ENCODE measurements at places on chromosomes 4 and X.

DNA sequence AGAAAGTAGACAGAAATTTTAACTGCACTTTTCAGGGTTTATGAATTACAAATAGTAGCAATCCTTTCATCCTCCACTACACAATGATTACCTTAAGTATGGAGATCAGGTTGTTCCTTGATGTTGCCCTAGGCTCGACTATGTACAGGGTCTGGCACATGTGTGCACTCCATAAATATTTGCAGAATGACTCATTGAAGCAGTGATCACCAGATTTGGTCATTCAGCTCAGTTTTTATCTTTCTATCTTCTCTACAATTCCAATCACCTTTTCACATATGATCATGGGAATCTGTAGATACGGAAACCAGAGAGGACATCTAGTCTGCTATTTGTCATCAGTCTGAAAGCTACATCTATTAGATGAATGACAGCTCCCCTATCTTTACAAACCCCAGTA lies 171.7 kb upstream of the HCCS start:
- no peak for DNase-seq

DNA sequence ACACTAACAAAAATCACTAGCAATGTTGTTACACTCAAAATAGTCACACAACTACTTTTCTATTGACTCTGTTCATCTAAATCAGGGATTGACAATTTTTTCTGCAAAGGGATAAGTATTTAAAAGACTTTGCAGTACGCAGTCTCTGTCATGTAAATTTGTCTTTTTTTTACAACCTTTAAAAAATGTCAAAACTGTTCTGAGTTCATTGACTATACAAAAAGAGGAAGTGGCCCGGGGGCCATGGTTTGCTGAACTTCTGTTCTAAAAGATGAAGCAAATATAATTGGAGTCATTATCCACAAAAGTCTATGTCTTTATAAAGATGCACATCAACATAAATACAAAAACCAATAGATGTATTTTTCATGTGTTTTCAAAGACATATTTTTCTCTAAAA lies 1310.3 kb downstream of the RPA4 start:
- DNase-seq, result no peak

GRCh38 chr4:146202665-146203064 lies 11.7 kb upstream of the REELD1 start:
- DNase-seq, result no peak

GRCh38 chr4:17587094-17587822 lies 10.3 kb downstream of the LAP3 start:
- DNase-seq, result no peak

DNA sequence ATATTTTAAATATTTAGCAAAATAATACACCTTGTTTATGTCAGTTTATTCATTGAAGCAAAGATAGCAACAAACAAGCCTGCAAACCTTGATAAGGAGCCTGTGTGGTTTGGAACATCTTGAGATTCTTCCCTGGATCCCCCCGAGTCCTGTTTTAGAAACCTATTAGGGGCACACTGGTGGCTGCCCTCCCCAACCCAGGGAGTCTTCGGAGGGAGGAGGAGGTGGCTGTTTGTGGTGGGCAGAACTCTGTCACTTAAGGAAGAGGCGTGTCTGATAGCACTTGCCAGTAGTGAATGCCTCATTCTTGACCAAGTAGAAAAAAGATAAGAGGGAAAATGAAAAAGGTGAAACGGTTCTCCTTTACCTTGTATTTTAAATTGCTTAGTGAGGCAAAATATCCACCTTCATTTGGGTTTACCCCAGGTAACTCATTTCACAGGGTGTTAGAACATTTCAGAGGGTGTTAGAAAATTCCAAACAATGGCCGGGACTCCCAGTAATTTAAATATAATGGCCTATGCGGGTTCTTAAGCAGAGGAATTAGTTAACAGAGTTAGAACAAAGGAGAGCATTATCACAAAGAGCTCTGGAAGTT lies 10.4 kb downstream of the KIT start:
- DNase-seq, result no peak

All from SK-N-SH (cell line).